ENCODE measurements at places on chromosomes 13 and 19.
A peak's percentile ranks its signal among the peaks of the same experiment; 100 is the strongest.

GRCh38 chr19:34135054-34135800, 37.1 kb upstream of the LSM14A start:
- no peak for DNase-seq

DNA sequence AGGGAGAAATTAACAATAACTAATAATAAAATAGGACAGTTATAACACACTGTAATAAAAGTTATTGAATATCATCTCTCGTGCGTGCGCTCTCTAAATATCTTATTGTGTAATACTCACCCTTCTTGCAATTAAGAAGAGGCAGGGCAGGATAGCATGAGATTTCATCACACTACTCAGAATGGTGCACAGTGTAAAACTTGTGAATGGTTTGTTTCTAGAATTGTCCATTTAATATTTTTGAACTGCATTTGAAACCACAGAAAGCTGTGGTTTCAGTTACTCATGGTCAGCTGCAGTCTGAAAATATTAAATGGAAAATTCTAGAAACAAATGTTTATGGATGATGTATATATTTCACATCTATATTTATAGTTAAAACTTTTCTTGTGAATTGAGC, 161.1 kb downstream of the DCT start:
- DNase-seq, result no peak

GRCh38 chr13:46662690-46663089, 109.7 kb downstream of the LRCH1 start:
- no peak for DNase-seq

GRCh38 chr13:33838647-33839046, 20.7 kb downstream of the RFC3 start:
- no peak for DNase-seq

- no peak for DNase-seq
Measured at GRCh38 chr13:44312834-44313551, 60.6 kb upstream of the SERP2 start.

- DNase-seq, result no peak
Measured at GRCh38 chr13:104577071-104577815, 1511.0 kb upstream of the SLC10A2 start.

GRCh38 chr19:4811328-4812131, 20.0 kb downstream of the TICAM1 start:
- DNase-seq, result peak; percentile 92

GRCh38 chr13:47005756-47006414, 109.0 kb upstream of the HTR2A start:
- DNase-seq, result no peak

GRCh38 chr13:53622456-53622855, 593.8 kb downstream of the OLFM4 start:
- DNase-seq, result no peak

GRCh38 chr13:51416107-51416506, 36.7 kb downstream of the INTS6 start:
- DNase-seq, result no peak

DNA sequence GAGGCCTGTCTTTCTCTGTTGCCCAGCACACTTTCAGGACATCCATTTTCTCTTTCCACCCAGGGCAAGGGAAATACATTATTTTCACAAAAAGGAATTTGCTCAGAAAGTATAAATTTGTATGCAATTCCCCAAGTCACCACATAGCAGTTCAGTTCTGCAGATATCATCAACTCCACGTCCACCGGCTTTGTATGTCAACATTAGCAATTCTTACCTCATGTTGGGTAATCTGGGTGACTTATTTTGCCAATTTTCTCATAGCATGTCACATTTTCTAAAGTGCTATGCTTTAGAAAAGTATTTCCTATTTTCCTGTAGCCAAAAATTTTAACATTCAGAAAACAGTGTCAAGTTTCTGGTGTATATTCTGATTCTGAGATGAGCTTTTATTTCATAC, 501.8 kb downstream of the EFNB2 start:
- DNase-seq, result no peak

DNA sequence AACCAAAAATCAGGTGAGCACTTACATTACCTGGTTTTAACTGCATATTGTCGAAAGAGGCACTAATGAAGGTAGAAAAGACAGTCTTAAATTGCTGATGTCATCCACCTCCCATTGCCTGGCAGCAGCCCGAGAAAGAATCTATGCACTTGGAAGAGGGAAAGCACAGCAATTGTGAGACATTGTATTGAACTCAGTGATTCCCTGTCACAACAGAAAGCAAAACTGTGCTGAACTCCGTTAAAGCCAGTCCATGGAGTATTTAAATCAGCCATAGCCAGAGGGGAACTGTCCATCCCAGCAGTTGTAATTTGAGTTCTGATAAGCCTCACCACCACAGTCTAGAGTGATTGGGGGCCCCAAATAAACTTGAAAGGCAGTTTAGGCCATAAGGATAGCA, 466.6 kb upstream of the PCDH9 start:
- no peak for DNase-seq

GRCh38 chr13:37011788-37012187, 11.2 kb downstream of the EXOSC8 start:
- no peak for DNase-seq

- no peak for DNase-seq
Measured at GRCh38 chr13:89660752-89661151, 1686.7 kb upstream of the MIR17HG start.

DNA sequence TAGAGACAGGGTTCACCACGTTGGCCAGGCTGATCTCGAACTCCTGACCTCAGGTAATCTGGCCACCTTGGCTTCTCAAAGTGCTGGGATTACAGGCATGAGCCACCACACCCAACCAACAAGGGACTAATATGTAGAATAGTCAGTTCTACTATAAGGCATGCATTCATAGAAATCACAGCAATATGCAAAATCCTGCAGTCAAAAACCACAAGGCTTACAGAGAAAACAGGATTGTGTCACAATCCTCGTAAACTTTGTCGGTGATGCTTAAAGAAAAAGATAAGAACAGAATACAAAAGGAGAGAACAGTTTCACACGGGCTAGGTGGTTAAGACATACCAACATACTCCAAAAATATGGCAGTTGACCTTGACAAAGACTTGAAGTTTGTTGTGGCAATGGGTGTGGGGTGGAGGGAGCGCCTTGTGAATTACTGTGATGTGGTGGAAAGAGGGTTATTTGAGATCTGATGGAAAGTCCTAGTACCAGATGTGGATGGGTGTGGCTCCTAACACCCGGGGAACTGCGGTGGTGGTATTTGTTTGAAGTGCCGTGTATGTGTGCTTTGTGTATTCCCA, 12.4 kb downstream of the NOSIP start:
- DNase-seq, result peak; percentile 72

GRCh38 chr19:17405250-17406045, at the start of gene BST2:
BST2 (minus strand) TSS chr19:17405630; CDS start chr19:17405575, 55 bp downstream.
- no peak for DNase-seq

DNA sequence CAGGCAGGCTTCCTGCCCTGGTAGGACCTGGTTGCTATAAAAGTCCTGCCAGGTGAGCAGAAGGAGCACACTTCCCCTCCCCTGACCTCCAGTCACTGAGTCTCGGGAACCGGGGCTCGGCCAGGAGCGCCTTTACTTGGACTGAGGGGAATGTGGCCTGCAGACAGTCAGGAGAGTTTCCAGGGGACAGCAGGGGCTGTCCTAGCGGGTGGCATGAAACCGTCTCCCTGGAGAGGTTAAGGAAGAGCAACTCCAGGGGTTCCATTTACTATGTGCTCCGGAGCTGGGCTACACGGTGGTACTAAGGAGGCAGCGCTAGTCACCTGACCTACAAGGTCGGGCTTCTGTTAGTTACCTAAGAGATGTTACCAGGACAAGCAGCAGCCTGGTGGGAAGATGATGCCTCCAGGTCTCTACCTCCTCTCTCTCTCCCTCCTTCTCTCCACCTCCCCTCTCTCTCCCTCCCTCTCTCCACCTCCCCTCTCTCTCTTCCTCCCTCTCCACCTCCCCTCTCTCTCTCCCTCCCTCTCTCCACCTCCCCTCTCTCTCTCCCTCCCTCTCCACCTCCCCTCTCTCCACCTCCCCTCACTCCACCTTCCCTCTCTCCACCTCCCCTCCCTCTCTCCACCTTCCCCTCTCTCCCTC, 4.1 kb upstream of the CNOT3 start:
- DNase-seq, result no peak

DNA sequence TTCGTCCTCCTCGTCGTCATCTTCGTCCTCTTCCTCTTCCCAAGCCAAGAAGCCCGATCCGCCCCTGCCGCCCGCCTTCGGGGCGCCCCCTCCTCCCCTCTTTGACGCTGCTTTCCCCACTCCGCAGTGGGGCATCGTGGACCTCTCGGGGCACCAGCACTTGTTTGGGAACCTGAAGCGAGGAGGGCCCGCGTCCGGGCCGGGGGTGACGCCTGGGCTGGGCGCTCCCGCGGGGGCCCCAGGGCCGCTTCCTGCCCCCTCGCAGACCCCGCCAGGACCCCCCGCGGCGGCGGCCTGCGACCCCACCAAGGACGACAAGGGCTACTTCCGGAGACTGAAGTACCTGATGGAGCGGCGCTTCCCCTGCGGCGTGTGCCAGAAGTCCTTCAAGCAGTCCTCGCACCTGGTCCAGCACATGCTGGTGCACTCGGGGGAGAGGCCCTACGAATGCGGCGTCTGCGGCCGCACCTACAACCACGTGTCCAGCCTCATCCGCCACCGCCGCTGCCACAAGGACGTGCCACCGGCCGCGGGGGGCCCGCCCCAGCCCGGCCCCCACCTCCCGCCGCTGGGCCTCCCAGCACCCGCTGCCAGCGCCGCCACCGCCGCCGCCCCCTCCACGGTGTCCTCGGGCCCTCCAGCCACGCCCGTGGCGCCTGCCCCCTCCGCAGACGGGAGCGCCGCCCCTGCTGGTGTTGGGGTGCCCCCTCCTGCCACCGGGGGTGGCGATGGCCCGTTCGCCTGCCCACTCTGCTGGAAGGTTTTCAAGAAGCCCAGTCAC, 8.7 kb downstream of the ZNF865 start:
- DNase-seq, result no peak

GRCh38 chr19:39263912-39264305, 4.3 kb upstream of the IFNL2 start:
- DNase-seq, result no peak

- no peak for DNase-seq
Measured at GRCh38 chr19:42086770-42087550, 11.0 kb downstream of the ZNF574 start.

GRCh38 chr19:39542206-39542605, 2.2 kb upstream of the EID2 start:
- no peak for DNase-seq

DNA sequence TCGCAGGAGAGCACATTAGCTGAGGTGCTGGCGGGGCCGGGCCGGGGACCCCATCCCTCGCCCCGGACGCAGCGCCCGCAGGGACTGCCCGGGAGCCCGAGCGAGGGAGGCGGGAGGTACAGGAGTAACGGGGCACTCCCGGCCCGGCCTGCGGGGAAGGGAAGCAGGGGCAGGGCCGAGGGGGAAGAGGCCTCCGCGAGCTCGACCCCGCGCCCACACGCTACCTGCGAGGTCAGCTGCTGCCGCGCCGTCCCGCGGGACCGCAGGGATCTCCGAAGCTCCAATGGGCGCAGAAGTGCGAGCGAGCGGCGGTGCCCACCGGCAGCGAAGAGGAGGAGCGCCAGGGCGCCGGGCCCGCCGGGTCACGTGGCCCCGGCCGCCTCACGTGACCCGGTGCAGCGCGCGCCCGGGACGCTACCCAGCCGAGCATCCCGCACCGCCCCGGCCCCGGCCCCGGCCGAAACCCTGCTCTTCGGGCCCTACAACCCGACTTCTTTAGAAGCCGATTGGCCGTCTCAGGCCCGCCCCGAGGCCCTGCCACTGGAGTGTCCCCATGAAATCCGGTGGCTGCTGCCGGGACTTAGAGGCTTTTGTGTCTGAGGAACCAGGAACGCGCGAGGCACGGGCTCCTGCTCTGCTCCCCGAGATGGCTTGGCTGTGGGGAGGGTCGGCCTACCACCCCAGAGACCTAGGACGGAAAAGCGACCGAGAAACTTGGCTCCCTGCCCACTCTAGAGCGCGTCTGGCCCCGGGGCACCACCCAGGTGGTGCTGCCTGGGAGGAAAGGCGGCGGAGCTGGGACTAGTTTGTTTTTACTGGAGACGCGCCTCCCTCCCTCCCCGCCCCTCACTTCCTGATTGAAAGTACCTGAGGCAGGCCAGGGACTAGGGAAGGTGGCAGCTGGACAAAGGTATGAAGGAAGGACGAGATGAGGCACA, at the start of gene RCBTB1:
TSS of gene RCBTB1 (minus strand) at position 339 of the 938 bp plus-strand sequence. CDS start 18,279 bp downstream, outside the sequence.
- peak; percentile 62 for DNase-seq

DNA sequence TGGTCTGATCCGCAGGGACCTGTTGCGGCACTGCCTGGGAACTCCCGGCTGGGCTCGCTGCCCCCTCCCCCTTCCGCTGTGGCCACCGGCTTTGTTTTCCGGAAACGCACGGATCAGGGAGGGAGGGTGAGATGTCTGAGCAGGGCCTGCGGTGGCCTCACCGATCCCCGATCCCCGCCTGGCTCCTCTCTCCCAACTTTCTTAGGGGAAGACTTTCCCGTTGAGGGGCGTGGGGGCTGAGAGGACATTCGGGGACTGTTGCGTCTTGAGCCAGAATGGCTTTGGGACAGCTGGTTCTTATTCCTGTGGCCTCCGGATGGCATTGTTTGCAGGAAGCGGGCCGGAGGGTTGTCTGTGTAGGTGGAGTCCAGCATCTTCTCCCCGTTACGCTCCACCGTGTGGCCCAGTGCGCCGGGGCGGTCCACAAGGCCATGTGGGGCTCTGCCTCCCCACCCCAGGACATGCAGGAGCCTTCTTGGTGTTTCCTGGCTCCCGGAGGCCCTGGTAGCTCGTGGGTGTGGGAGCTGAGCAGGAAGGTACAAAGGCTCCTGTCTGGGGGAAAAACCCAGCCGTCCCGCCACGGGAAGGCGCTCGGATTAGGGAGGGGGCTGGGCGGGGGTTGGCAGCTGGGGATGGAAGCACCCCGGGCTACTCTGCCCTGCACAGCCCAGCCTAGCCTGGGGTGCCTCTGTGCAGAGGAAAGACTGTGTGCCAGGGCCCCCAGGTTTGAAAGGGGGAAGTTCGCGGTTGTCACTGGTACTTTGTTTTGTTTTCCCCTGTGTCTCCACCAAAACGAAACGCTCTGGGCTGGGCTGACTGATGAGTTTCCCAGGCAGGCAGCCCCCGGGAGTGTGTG, 1.3 kb downstream of the CSNK1G2 start:
- peak; percentile 77 for DNase-seq

- peak; percentile 2 for DNase-seq
Measured at GRCh38 chr13:106533943-106534638, 1.4 kb downstream of the EFNB2 start.

DNA sequence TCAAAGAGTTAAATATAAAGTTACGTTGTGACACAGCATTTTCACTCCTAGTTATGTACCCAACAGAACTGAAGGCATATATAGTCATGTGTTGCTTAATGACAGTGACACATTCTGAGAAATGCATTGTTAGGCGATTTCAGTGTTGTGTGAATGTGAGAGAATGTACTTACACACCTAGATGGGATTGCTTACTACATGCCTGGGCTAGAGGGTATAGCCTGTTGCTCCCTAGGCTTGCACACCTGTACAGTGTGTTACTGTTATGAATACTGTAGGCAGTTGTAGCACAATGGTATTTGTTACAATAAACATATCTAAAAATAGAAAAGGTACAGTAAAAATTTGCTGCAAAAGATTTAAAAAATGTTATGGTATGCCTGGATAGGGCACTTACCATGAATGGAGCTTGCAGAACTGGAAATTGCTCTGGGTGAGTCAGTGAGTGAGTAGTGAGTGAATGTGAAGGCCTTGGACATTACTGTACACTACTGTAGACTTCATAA, 89.2 kb downstream of the DHRS12 start:
- no peak for DNase-seq

- no peak for DNase-seq
Measured at GRCh38 chr19:1807695-1808394, 4.2 kb downstream of the ATP8B3 start.

- DNase-seq, result no peak
Measured at GRCh38 chr13:28250542-28250941, 112.2 kb downstream of the PAN3 start.

Data from activated CD4-positive, alpha-beta T cell treated with anti-CD3 and anti-CD28 coated beads, Interleukin-2, amount 50 U/mL, for 1 hour (primary cell).